ENCODE measurements at places on chromosomes 7 and 10.
A peak's percentile ranks its signal among the peaks of the same experiment; 100 is the strongest.

DNA sequence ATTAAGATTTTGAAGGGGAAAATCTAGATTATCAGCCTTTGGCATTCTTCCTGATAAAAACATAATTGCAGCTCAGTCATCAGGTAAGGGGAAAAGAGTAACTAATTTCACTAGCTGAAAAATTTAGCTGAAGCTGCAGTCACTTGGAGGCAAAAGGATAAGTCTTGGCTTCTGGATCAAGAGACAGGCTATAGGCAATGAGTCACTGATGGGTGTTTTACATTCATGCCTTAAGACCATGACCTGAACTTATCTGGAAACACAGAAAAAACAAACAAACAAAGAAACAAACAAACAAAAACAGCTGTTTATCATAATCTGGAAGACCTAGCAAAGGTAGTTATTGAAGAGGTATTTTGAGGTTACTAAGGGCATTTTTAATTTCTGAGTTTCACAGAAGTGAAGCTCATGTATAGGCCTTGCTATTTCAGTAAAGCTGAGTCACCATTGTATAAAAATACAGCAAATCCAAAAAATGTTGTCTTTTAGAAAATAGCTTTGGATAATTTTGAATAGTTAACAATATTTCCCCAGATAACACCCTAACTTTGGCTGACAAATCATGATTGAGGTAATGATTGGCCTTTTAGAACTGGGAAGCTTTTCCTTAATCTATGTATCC, 40.3 kb downstream of the ZNF22 start:
- DNase-seq: no peak

GRCh38 chr10:89384474-89385340, 6.9 kb downstream of the IFIT1B start:
- DNase-seq: no peak

DNA sequence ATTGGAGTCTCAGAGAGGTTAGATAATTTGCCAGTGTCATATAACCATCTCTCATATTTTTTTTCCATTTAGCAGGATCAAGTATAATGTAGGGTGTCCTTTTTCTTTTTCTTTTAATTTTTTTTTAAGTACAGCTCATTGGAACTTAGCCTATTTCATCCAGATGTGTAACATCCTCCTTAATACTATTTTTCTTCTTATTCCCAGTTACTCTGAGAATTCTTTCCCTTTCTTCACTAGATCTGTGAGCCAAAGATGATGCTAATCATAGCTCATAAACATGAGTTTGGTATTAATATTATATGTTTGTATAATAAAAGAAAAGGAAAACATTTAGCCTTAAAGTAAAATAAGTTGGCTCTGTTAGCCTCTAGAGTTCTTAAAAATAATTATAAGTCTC, 32.8 kb downstream of the PPP1R9A start:
- no peak for DNase-seq

- DNase-seq: no peak
These were observed 1014.1 kb downstream of the REEP3 start for GRCh38 chr10:64535131-64535867.

GRCh38 chr7:34728156-34728555, 70.1 kb downstream of the NPSR1 start:
- DNase-seq: no peak

DNA sequence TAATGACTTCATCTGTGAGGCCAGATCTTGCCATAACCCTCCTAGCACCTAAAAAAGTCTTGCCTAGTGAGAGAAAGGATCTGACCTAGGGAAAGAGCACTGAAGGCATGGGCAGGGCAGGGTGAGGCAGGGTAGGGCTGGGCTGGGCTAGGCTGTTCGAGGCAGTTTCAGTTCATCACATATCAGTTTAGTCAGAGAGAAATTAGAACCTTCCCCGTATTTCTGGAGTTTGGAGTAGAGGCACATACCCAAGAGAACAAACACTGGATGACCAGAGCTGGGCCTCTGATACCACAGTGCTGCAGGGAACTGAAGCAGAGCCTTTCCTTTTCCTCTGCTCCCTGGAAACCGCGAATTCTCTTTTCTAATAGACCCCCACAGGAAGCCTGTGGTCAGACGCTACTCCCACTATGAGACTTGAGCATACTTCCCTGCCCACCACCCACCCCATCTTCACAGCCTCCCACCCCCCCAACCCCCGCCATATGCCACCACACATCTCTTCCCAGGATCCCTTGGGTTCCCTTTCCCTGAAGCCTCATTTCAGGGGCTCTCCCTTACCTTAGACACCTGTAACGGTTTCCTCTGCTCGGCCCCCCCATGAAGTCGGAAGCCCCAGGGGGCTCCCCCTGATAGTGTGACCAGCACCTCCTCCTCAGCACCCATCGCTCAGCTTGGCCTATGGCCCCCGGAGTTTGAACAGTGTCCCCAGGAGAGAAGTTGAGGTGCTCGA, 406 bp downstream of the SYNPO2L start:
- no peak for DNase-seq

- no peak for DNase-seq
These were observed 726.9 kb downstream of the TNS3 start for GRCh38 chr7:46854958-46855473.

DNA sequence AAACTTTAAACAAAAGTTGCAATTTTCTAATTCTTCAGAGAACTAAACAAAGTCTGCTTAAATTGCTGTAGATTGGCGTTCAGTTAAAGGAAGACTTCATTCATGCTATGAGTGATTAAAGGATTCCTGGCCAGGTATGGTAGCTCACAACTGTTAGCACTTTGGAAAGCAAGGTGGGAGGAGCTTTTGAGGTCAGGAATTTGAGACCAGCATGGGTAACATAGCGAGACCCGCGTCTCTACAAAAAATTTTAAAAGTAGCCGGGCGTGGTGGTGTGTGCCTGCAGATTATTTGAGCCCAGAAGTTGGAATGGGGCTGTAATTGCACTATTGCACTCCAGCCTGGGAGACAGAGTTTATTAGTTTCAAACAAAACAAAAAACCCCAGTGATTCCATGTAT, 13.5 kb upstream of the SCRN1 start:
- no peak for DNase-seq

DNA sequence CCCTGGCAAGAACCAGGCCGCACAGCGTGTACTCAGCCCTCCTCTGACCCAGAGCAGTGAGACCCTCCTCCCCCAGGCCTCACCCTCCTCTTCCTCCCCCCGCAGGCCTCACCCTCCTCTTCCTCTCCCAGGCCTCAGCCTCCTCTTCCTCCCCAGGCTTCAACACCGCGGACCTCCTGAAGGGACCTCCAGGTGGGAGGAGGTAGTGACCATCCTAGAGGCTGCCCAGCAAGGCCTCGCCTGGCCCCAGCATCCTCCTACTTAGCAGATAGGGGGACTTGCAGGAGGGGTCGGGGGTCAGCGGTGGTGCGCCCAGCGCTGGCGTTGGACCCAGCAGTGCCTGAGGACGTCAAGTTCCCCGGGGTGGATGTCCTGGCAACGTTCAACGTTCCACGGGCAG, 270.8 kb downstream of the ELFN1 start:
- no peak for DNase-seq

DNA sequence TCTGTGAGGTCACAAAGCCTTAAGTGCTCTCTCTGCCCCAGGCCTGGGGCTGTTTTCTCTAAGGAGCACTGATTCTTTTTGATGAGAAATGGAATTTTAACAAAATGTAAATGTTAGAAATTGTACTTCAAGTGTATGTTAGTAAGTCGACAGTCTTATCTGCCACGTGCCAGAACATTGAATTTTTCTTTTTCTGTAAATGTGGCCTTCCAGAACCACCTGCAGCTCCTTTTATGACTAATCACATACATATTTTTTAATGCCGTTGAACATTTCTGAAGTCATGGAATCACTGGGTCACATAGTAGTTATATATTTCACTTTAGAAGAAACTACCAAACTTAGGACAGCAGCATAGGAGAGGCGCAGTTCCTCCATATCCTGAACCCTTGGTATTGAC, 38.0 kb downstream of the UBE3C start:
- DNase-seq: no peak

GRCh38 chr10:55058800-55059199, 257.8 kb upstream of the PCDH15 start:
- DNase-seq: no peak

- DNase-seq: no peak
These were observed 215.8 kb downstream of the SKAP2 start for GRCh38 chr7:26648554-26648953.

GRCh38 chr10:128981881-128982615, 485.0 kb upstream of the MGMT start:
- no peak for DNase-seq

- no peak for DNase-seq
These were observed 562.9 kb upstream of the NRP1 start for GRCh38 chr10:33897291-33897752.

DNA sequence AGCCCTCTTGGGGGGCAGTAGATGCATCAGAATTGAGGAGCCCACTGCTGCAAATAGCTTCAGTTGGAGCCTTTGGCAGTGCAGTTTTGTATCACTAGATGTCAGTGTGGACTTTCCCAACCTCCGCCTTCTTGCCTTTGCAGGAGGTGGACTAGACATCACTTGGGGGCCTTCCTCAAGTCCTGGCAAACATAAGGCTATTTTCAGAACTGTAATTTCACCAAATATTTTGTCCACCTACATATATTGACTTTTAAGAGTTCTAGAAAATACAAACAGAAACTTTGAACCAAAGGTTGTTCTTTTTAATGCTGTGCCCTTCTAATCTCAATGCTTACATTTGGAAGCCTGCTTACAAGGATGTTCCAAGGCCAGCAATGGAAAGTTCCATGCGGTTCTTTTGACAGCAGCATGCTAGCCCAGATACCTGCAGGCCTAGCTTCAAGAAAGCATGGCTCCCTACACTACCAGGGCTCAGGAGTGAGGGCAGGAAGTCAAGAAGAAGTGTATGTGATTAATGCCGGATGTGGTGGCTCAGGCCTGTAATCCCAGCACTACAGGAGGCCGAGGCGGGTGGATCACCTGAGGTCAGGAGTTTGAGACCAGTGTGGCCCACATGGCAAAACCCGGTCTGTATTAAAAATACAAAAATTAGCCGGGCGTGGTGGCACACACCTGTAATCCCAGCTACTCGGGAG, 8.0 kb upstream of the ZNRF2 start:
- peak; percentile 34 for DNase-seq

GRCh38 chr7:76252021-76252420, 50.3 kb downstream of the SRRM3 start:
- DNase-seq: no peak

DNA sequence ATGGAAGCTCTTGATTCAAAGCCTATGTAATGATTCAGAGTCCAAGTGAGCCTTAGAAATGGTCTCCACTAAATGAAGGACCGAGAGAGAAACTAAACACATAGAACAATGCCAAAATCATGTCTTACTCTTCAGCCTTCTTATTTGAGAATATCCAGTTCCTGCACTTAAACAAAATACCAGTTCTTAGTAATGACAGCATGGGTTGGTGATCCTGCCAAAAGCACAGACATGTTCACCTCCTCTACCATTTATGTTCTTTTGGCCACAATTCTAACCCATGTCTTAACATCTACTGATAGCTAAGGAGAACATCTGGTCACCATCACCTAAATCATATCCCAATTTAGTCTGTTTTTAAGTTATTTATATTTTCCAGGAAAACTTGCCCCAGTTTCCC, 239.6 kb upstream of the PTN start:
- no peak for DNase-seq

- no peak for DNase-seq
These were observed 60.3 kb upstream of the SP4 start for GRCh38 chr7:21367537-21367936.

GRCh38 chr7:124208173-124208572, 175.3 kb upstream of the TMEM229A start:
- no peak for DNase-seq

- DNase-seq: no peak
These were observed 48.0 kb upstream of the CPXM2 start for GRCh38 chr10:123939591-123939990.

GRCh38 chr7:4145576-4145975, 536.5 kb upstream of the FOXK1 start:
- no peak for DNase-seq

DNA sequence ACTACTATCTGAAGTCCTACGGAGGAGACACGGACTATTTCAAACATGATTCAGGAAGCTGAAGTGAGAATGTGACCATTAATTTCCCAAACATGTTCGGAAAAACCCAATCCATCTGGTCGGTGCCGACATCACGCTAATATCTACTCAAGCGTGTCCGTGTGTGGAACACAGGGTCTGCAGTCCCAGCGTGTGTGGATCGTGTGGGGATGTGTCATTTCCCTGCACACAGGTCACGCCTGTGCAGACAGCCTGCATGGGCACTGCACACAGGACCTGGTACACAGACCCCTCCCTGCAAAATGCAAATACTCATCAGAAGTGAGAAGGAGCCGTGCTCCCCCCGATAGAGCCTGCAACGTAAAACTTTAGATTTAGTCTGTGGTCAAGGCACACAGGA, 57.8 kb downstream of the CARD11 start:
- DNase-seq: no peak

- DNase-seq: no peak
These were observed 7.5 kb upstream of the GPER1 start for GRCh38 chr7:1080252-1080920.

DNA sequence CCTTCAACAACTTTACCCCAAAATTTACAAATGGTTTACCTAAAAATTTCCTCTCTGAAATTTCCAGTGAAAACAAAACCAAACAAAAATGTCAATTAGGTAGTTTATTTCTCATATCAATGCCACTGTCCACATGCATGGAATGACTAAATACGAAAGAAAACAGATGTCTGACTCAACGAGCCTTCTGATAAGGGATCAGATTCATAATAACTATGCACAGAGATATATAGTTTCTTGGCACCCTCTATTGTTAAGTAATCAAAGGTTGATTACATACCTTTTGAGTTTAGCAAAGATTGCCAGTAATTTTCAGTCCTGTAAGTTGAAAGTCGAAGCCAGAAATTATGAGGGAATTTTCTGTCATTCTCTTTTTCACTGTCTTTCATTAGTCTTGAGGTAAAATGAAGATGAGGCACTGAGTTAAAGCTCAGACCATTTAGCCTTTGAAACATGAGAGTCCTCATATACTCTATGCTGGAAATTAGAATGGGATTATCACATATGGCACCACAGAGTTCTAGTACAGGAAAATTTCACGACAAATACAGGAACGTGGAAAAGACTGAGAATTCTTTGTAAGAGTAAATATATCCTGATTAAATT, 519.1 kb upstream of the ANKRD30A start:
- no peak for DNase-seq

DNA sequence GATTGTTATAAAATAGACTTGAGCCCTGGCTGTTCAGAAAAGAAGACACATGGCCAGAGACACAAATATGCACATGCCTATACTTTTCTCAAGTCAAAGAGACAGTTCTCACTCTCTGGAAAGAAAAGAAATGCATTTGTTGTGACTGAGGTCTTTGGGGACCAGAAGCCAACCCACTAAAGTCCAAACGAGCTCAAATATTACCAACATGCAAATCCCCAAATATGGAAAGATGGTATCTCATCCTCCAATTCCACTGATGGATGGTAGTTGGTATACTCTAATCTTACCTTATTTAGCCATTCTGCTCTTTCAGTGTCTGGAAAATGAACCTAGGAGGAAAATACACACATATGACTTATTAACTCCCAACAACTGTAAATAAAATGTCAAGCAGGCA, 30.6 kb downstream of the ESYT2 start:
- DNase-seq: no peak

- DNase-seq: no peak
These were observed 110.8 kb upstream of the PTN start for GRCh38 chr7:137454246-137454724.

- DNase-seq: peak; percentile 10
These were observed 14.1 kb downstream of the EPHB6 start for GRCh38 chr7:142868986-142869415.

- DNase-seq: no peak
These were observed 19.0 kb downstream of the LDB1 start for GRCh38 chr10:102101152-102101551.
